ENCODE measurements at places on chromosomes 11 and 22. TPM values are rescaled to one million over a fixed set of nuclear protein-coding genes. Genes with fewer than 3 reads are reported as not detected.

DNA sequence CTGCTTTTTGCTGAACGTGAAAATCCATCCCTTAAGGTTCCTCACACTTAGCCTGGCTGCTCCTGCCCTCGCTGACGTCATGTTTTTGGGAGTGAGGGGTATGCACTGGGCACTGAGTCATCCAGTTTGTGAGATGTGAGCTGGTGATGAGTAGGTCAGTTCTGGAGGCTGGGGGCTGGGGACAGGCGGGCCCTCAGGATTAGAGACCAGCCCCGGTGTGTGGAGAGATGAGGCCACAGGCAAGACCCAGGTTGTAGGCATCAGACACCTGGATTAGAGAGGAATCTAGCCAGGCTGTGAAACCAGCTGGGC lies 9.2 kb downstream of the KCNC1 start:
- no peak for DNase-seq

Gene DNAJC24
- total RNA-seq = 10.0 TPM

Gene SPINDOC
- 7.0 TPM for total RNA-seq

DNA sequence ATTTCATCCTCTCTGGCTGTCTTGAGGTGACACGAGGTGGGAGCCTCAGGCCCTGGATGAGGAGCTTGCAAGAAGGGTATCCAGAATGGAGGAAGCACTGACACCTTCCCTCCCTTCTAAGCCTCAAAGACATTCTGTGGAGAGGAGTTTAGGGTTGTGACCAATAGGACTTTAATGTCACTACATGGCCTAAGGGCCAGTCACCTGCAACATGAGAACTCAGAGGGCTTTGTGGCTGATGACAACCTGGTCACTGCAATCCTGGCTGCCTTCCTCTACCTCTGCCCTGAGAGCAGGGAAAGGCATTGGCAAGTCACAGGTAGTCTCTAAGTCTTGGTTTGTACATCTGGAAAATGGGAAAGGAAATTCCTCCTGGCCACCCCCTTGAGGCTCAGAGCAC lies 33.7 kb downstream of the PISD start:
- no peak for DNase-seq

DNA sequence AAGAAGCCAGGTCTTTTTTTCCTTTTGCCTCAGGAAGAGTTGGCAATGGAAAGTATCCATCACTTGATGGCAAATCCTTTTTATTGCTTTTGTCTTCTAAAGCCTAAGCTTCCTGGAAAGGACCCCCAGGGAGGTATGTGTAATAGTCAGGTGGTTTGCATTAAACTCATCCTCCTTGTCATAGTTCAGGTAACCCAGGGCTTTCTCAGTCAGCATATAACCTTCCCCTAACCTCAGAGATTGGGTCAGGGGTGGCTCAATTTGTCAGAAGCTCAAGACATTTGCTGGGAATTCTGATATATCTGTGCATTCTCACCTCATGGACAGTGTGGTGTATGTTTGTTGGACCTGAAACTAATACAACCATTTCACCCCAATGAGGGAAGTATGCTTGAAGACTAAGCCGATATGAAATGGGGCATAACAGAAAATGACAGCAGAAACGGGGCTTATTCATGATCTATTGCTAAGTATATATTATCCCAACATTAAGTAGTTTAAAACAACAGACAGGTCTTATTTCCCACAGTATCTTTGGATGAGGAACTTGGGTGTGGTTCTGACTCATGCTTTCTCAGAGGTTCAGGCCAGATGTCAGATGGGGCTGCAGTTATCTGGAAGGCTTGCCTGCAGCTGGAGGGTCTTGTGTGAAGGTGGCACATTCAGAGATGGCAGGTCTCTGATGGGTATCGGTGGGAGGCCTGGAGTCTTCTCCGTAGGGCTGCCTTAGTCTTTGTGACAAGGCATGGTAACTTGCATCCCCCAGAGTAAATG lies 135.8 kb upstream of the SPON1 start:
- no peak for DNase-seq

Gene KCNK4
- total RNA-seq = not detected

- no peak for DNase-seq
Observed at GRCh38 chr11:69446108-69446507, 35.4 kb upstream of the LINC01488 start.

Gene WNT11
- total RNA-seq = 6.8 TPM

- no peak for DNase-seq
Observed at GRCh38 chr11:128886406-128887124, 4.6 kb upstream of the KCNJ5 start.

Gene ROBO4
- total RNA-seq = 16.2 TPM

DNA sequence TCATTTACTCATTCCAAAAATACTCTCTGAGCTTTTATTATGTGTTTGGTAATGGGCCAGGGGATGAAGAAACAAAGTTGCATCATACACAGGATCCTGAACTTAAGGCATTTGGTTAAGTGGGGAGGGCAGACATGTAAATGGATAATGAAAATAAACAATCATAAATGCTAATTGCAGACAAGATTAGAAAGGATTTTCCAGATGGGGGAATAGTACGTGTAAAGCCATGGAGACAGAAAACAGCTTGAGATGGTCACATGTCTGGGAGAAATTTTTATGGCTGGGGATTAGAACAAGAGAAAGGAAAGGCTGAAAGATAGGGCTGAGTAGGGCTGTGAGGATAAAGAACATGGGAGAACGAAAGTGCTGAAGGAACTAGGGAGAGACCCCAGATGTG lies 534.3 kb upstream of the LARGE1 start:
- no peak for DNase-seq

GRCh38 chr11:67654225-67654624 lies 3.7 kb upstream of the ACY3 start:
- no peak for DNase-seq

Gene MMP3
- total RNA-seq = not detected

- DNase-seq = no peak
Observed at GRCh38 chr22:19062943-19063308, 59.3 kb downstream of the DGCR2 start.

DNA sequence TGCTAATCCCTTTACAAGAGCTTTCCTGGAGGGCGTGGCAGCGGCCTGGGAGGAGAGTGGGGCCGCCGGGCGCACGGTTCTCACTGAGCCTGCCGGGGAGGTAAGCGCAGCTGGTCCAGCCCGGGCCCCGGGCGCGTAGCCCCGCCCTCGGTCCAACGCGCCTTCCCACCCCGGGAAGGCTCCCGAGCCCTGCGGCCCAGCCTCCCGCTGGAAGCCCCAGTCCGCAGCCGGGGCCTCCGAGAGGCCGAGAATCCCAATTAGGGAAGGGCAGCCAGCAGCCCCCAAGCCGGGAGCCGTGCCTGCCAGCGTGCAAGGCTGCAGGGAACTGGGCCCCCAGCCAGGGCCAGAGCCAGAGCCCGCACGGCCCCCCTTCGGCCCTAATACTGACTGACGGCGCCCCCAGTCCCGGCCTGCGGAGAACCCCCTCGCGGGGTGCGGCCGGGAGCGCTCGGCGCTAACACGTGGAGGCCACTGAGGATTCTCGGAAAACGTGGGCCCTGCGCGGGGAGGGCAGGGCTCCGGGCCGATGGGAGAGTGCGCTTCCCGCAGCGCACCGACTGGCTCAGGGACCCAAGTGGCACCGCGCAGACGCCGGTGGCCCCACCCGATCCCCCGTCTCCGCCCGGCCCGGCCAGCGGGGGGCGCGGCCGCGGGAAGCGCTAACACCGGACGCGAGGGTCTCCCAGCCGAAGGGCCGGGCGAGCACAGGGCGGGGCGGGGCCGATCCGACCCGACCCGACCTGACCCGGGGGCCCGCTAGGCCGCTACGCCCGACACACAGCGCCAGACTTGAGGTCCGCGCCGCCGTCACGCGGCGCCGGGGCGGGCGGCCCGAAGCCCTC lies 5.7 kb downstream of the ZFTA start:
- no peak for DNase-seq

DNA sequence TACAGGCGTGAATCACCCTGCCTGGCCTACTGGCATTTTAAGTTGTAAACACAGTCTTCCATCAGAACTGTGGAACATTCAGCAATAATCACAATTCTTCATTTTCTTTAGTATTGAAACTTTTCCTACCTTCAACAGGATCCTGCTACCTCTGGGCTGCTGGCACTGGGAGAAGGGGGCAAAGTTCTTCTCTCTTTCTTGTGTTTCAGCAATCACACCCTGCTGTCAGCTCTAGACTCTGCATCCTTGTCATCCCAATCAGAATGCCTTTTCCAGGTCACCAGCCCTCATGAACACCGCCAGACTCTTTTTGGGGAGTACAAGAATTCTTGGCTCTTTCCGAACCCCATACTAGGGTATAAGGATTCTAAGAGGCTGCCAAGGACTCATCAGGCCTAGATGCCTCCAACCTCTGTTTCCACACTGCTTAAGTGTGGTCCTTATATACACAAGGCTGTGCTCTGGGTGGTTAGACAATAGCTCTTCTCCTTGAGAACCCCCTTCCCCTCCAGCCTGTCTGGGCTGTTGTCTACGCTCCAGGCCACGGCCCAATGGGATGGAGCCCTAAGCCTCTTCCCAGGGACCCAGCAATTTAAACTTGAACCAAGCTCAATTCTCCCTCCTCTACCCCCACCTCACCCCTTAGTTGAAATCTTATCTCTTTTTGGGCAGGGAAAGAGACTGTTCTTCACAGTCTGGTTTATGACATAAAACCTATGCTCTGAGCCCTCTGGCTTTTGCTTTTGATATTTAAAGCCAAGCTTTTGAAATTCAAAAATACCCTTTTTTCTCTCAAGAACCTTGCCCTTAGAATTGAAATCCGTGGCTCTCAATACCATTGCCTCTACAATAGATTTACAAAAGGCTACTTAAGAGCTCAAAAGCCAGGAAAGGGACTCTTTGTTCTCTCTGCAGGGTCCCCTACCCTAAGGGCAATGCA lies 327.4 kb downstream of the BUD13 start:
- no peak for DNase-seq

Gene P2RY2
- 14.7 TPM for total RNA-seq

All from right atrium auricular region (tissue), 2 donors.